Left cardiac atrium (tissue), 4 donors: ENCODE measurements at places on chromosomes 16 and 17. TPM values are rescaled to one million over a fixed set of nuclear protein-coding genes. Genes with fewer than 3 reads are reported as not detected.

- peak; percentile 40 for DNase-seq
These were observed 889 bp downstream of the MBTD1 start for GRCh38 chr17:51258756-51259563.

- no peak for DNase-seq
These were observed 5.3 kb downstream of the ITGAX start for GRCh38 chr16:31360251-31360650.

- DNase-seq = no peak
These were observed 538.5 kb upstream of the CDH11 start for GRCh38 chr16:65660390-65660789.

DNA sequence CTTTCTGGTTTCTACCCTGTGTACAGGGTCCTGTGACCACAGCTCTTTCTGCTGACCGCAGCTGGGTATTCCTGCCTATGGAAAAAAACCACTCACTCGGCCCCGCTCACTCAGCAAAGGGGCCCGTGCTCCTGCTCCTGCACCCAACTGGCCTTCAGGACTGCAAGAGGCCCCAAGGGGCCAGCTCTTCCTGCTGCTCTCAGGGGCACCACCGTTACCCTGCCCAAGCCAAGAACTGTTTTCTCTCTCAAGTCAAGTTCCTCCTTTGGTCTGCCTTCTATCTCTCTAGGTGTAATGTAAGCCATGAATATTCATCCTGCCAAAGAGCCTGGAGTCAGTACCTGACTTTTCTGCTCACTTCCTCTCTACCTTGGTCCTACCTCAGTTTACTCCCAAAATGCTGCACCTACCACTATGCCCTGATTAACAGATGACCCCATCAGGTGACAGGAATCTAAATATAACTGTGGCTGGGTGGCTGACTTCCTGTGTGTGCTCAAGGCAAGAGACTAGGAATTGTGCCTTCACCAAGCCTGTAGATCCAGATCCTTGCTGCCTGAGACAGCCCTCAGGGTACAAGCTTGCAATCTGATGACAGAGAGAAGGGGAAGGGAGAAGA, 20.4 kb upstream of the SCIMP start:
- no peak for DNase-seq

- no peak for DNase-seq
These were observed 1.8 kb downstream of the SALL1 start for GRCh38 chr16:51149251-51149661.

DNA sequence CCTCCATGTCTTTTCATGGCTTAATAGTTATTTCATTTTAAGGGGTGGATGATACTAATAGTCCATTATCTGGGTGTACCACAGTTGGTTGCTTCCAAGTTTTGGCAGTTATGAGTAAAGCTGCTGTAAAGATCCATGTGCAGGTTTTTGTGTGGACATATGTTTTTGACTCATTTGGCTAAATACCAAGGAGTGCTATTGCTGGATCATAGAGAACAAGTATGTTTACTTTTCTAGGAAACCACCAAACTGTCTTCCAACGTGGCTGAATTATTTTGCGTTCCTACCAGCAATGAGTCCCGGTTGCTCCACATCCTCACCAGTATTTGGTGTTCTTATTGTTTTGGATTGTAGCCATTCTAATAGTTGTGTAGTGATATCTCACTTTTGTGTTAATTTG, 181.9 kb downstream of the SPECC1 start:
- DNase-seq = no peak

DNA sequence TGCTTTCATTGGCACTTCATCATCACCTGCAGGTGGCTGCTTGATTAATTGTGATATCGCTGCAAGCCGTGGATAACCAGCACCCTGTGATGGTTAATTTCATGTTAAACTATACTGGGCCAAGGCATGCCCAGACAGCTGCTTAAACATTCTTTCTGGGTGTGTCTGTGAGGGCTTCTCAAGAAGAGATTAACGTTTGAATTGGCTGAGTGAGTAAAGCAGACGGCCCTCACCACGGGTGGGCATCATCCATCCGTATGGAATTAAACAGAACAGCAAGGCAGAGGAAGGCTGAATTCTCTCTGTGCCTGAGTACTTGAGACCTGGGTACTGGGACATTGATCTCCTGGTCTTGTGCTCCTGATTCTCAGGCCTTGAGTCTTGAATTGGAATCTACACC, 7.1 kb upstream of the ZNF213 start:
- DNase-seq = no peak

GRCh38 chr17:48584223-48584741, 5.8 kb downstream of the HOXB3 start:
- no peak for DNase-seq

The MIF4GD gene
- total RNA-seq = 17.7 TPM

The ANKS4B gene
- total RNA-seq = not detected

The FLCN gene
- 48.4 TPM for total RNA-seq

The CHRNE gene
- total RNA-seq = 36.8 TPM
